ENCODE measurements at places on chromosomes 7 and 10.

GRCh38 chr7:63925626-63926460, 72.8 kb upstream of the ZNF722 start:
- peak; percentile 12 for DNase-seq

GRCh38 chr10:77392236-77392721, 245.3 kb downstream of the KCNMA1 start:
- DNase-seq, result no peak

GRCh38 chr7:135678612-135679575, 16.6 kb downstream of the STMP1 start:
- no peak for DNase-seq

GRCh38 chr7:139681463-139681755, 96.4 kb downstream of the HIPK2 start:
- DNase-seq, result no peak

DNA sequence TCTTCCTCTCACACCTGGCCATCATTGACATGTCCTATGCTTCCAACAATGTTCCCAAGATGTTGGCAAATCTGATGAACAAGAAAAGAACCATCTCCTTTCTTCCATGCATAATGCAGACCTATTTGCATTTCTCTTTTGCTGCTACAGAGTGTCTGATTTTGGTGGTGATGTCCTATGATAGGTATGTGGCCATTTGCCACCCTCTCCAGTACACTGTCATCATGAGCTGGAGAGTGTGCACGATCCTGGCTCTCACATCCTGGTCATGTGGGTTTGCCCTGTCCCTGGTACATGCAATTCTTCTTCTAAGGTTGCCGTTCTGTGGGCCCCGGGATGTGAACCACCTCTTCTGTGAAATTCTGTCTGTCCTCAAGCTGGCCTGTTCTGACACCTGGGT, 19.2 kb downstream of the OR2A14 start:
- DNase-seq, result no peak

- DNase-seq, result no peak
Measured at GRCh38 chr10:127882801-127883459, 9.8 kb downstream of the CLRN3 start.

- no peak for DNase-seq
Measured at GRCh38 chr10:15320522-15321203, 50.4 kb downstream of the FAM171A1 start.

- no peak for DNase-seq
Measured at GRCh38 chr10:5477948-5478693, 21.2 kb downstream of the CALML5 start.

- no peak for DNase-seq
Measured at GRCh38 chr7:26592011-26592410, 272.4 kb downstream of the SKAP2 start.

- DNase-seq, result no peak
Measured at GRCh38 chr10:74909670-74910069, 83.3 kb downstream of the KAT6B start.

GRCh38 chr10:19488592-19489280, 327.5 kb upstream of the PLXDC2 start:
- no peak for DNase-seq

- DNase-seq, result no peak
Measured at GRCh38 chr7:122919643-122920181, 33.5 kb upstream of the CADPS2 start.

Measured in GOT3 (cell line).